ENCODE measurements at places on chromosomes 1 and 21.

- DNase-seq: no peak
These were observed 41.0 kb upstream of the MUTYH start for GRCh38 chr1:45381243-45381642.

DNA sequence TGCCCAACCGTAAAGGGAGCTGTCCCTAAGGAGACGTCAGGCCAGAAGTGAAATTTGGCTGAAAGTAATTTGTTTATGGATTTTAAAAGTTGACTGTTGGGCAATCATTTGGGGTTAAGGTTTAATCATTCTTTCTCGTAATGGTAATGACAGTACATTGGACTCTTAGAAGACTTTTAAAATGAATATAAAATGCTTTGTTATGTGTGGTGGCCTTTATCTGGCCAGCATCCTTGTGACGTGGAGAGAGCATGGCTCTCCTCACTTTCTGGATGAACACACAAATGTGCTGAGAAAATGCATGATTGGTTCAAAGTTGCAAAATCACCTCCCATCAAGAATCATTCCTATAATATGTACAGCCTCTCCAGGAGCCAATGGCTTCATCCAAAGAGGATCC, 160.2 kb downstream of the DHRS3 start:
- DNase-seq: no peak

DNA sequence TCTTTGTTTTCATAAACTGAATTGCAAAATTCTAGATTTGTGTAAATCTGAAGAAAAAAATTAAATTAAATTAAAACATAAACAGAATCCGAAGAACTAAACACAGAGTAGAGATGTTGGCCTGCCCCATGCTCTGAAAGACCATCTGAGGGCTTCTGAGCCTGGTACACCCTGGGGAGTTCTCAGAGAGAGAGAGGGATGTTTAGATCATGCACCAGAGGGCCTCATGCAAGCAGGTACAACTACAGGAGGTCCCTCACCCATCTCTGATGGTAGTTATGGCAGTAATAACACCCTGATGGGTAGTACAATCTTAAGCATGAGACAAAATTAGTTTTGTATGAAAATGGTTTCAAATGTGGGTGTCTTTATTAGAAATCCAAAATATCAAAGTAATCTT, 127.7 kb downstream of the TGFB2 start:
- no peak for DNase-seq

- DNase-seq: no peak
These were observed 82.9 kb downstream of the LHX4 start for GRCh38 chr1:180312926-180313325.

DNA sequence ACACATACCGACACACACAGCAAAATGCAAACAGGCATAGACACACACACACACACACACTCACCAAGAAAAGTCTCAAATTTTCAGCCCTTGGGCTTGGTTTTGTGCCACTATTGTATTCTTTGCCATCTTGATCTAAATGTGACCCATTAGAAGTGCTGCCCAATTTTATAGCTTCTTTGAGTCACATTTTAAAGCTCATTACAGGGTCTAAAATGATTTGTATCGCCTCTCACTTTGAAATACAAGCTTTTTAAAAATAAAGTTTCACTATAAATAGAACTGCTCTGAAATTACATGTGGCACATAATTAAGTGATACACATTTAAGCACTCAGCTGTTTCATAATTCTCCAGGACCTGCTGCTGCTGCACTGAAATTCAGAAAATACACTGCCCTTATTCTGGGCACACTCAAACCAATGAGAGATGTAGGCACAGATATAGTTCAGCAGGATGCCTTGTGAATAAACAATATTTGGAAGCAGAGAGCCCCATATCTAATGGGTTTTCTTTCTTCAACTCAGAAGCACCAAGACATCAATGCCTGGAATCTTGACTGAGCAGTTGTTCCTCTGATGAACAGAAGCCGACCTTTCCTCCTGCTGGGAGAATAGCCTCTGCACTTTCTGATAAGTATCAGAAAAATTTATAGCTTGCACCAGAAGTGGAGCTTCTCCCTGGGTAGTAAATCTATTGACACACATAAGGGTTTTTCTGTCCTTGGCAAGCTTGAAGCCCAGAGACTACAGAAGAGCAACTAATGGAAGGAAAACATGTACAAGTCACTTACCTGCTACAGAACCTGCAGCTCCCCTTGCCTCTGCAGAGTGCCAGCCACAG, 37.0 kb upstream of the PLPPR4 start:
- no peak for DNase-seq

DNA sequence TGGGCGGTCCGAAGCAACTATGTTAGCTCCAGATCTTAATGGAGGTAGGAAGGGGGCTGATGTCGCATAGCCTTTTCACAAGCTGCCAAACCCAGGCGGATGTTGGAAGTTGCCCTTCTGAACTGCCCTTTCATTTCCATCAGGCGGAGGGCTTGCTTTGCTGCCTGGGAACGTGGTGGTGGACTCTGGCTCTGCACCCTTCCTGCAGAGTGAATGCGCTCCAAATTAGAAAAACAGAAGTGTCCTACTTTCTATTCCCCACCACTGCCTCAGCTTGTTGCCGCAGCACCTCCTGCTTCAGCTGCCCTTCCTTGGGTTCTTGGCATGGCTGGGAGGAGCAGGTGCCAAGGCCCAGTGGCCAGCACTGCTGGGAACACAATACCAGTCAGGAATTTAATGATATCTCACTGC, 60.6 kb downstream of the AK4 start:
- no peak for DNase-seq

GRCh38 chr1:87084244-87084836, 169.9 kb downstream of the HS2ST1 start:
- DNase-seq: no peak

DNA sequence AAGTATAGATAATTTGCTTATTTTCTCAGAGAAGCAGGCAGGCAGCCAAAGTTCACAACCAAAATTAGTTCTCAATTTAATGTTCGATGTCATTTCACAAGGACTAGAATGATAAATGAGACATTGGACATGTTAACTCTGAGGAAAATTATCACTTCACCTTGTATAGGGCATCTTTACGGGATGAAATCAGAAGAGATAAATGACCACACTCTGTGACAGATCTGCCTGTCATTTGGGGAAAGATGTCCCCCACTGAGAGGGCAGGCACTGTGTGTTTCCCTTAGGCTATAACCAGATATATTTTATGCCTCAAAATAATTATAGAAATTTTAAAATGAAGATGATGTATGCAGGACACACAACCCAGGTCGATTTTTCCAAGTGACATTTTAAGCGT, 642.9 kb downstream of the BRINP3 start:
- no peak for DNase-seq

DNA sequence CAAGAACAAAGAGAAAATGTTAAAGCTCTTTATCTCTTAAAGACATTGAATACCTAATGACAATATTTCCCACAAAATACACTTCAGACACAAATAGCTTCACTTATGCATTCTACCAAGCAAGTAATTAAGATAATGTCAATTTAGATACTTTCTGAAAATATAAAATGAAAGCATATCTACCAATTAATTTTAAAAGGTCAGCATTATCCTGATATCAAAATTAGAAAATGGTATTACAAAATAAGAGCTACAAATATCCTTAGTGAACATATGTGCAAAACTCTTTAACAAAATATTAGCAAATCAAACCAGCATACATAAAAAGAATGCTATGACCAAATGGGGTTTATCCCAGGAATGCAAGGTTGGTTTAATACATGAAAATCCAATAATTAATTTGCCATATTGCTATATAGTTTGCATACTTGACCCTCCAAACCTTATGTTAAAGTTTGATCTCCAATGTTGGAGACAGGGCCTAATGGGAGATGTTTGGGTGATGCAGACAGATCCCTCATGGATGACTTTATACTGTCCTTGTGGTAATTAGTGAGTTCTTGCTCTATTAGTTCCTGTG, 4.2 kb upstream of the KIFAP3 start:
- DNase-seq: no peak

GRCh38 chr21:28127175-28127785, 865.4 kb downstream of the LTN1 start:
- no peak for DNase-seq

DNA sequence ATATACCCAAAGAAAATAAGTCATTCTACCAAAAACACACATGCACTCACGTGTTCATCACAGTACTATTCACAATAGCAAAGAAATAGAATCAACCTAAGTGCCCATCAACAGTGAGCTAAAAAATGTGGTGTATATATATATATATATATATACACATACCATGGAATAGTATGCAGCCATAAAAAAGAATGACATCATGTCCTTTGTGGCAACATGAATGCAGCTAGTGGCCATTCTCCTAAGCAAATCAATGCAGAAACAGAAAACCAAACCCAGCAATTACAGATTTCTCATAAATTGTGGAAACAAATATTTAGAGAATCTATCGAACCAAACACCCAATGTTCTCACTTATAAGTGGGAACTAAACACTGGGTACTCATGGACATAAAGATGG, 585.7 kb downstream of the SMYD3 start:
- no peak for DNase-seq

- DNase-seq: no peak
These were observed 56.7 kb downstream of the CAMK2N1 start for GRCh38 chr1:20429296-20429695.

- no peak for DNase-seq
These were observed 112.3 kb upstream of the HP1BP3 start for GRCh38 chr1:20899154-20899972.

GRCh38 chr1:58900396-58900795, 116.5 kb upstream of the JUN start:
- DNase-seq: no peak

GRCh38 chr21:26964170-26964778, 2.6 kb downstream of the ADAMTS5 start:
- DNase-seq: no peak

- DNase-seq: peak; percentile 55
These were observed 302.8 kb upstream of the ADAMTS5 start for GRCh38 chr21:27269644-27270043.

- DNase-seq: no peak
These were observed 98.5 kb upstream of the CTTNBP2NL start for GRCh38 chr1:112297536-112297935.

- DNase-seq: no peak
These were observed 34.4 kb downstream of the TMCC2 start for GRCh38 chr1:205261946-205262691.

- no peak for DNase-seq
These were observed 22.4 kb downstream of the CHI3L2 start for GRCh38 chr1:111249960-111250359.

- no peak for DNase-seq
These were observed 407.0 kb downstream of the AMY1C start for GRCh38 chr1:104156738-104157137.

DNA sequence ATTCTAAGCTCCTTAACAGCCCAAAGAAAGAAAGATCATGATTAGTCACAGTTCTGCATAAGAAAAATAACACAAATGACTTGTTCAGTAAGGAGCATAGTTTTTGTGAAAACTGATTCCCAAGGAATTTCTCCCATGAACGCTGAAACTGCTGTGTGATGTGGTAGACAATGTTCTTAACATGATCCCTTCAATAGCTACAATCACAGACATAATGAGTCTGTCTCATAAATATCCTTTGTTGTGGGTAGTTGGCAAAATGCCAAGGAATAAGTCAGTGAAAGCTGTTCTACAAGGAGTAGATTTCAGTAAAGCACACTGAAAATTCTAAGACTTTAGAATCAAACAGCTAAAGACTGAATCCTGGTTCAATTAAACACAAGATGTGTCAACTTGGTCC, 404.8 kb downstream of the HLX start:
- DNase-seq: no peak

DNA sequence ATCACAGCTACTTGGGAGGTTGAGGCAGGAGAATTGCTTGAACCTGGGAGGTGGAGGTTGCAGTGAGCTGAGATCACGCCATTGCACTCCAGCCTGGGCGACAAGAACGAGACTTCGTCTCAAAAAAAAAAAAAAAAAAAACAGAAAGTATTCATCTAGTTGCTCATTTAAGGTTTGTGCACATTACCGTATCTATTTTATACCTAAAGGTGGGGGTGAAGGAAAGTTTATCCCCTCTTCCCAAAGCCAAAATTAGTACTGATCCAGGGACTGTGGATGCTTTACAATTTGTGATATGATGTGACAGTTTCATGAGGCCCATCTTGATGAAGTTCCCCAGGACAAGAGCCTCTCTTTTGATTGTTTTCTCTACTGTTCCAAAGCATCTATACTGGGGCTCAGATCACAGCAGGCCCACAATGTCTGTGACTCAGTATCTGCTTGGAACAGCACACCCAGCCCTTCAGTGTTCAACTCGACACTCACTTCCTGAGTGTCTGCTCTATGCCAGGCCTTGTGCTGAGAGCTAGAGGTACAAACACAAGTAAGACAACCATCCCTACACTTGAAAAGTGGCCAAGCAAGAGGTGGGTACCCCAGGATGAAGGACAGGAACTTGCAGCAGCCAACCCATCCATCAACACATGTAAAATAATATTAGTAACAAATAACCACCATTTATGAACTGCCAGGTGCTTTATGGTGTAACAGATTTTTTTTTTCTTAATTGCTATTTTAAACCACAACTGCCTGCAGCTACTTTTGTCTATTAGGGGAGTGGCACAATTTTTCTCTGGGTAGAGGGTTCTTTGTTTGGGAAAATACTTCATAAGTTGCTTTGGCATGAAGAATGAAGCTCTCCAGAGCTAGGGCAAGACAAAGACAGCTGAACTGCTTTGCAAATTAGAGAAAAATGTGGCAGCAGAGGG, 29.0 kb upstream of the KHDRBS1 start:
- no peak for DNase-seq

DNA sequence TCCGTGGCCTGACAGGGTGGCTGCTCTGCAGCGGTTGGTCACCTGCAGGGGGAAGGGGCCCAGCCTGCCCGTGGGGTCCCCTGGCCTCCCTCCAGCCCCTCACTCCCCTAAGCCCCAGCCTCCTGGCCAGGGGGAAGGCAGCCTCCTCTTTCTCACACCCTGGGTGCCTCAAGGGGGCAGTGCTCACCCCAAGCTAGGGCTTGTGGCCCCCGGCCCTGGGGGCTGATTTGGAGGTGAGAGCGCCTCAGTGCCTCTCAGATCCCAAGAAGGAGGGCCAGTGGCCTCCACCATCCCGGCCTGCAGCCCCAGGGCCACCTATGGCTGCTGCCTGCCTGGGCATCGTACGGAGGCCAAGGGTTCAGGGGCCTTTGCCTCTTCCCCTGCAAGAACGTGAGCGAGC, 66.4 kb upstream of the TTC34 start:
- DNase-seq: no peak

DNA sequence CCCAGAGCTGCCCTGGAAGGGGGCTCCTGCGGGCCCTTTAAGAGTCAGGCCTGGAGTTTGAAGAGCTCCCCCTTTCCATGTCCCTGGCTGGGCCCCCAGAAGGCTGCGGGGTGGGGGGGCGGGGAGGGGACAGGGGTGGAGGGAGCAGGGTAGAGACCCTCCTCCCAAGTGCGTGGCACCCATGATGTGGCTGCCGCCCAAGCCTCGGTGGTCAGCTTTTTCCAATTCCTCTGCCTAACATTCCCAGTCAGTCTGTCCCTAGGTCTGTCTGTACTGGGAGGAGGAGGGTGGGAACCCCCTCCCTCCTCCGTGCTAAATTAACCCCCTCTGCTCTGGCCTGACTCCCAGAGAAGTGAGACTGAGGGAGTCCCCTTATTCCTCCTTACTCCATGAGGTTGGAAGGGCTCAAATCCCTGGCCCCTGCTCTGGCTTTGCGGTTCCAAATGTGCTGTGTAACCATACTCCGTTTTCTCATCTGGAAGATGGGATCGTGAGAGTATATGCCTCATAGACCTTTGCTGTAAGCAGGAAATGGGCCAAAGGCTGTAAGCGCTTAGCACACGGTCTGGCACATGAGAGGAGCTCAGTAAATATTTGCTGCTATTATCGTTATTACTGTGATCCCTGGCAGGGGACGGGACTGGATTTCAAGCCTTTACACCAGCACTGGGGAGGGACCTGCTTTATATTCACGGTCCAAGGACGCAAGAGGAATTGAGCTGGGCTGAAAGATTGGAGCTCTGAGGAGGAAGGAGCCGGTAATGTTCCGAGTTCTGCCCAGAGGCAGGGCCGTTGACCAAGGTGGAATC, 658 bp upstream of the COL16A1 start:
- no peak for DNase-seq

Data from Caki2 (cell line).